ENCODE measurements at places on chromosomes 5 and 9.

- no peak for DNase-seq
Observed at GRCh38 chr5:158907856-158908255, 191.9 kb downstream of the EBF1 start.

- DNase-seq, result no peak
Observed at GRCh38 chr9:17063535-17064135, 71.2 kb upstream of the CNTLN start.

DNA sequence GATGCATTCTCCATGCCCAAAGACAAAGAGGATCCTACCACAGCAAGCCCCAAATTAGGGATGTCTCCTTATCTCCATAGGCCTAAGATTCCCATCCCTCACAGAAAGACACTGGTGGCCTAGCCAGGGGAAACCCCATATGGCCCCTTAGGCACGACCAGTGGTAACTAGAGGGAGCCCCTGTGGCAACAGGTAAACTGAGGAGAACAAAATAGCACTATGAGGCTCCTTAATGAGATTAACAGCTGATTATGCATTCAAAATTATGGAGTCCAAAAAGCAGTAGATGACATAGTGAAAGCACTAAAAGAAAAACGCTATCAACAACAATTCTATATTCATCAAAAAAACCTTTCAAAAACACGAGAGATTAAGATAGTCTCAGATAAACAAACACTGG is 234.0 kb downstream of the DIRAS2 start:
- DNase-seq, result no peak

DNA sequence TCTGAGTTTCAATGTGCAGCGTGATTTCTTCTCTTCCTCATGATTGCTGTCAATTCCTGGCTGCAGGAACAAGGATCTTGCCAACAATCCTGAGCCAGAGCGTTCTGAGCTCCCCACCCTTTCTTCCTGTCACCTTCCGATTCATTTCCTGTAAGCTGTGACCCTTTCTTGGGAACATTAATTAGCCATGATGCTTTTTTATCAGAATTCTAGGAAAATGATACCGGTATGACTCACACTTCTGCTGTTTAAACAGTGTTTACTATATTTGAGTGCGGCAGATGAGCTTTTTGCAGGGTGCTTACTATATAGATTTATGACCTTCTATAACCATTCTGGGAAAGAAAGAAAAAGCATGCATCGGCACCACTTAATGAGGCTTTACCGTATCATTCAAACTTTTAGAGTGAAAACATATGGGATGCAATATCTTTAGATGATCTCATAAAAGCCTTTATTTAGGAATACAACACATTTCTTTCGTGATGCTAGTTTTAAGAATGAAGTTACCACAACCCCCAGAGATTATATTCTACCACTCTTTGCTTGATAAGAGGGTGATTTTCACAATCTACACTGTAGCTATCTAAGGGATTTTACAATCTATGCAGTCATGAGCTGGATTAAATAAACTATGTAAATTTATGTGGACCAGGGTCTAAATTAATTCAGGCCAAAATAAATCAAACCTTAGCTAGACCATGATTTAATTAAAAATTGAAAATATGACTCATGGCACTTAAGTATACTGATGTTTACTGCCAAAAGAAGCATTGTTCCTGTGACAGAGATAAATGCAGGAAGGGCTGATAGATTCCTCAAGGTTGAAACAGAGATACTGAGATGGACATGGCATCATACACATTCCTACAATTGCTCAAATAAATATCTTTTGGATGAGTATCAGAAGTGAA is 38.0 kb upstream of the OSMR start:
- no peak for DNase-seq

GRCh38 chr5:62268792-62269191 is 37.2 kb upstream of the KIF2A start:
- DNase-seq, result no peak

GRCh38 chr5:368183-369084 is 46.9 kb downstream of the AHRR start:
- DNase-seq, result no peak

Measured in T-helper 9 cell (primary cell).